Ovary (tissue), 10 donors: ENCODE measurements at places on chromosomes 6 and 20. TPM values are rescaled to one million over a fixed set of nuclear protein-coding genes. Genes with fewer than 3 reads are reported as not detected.

DNA sequence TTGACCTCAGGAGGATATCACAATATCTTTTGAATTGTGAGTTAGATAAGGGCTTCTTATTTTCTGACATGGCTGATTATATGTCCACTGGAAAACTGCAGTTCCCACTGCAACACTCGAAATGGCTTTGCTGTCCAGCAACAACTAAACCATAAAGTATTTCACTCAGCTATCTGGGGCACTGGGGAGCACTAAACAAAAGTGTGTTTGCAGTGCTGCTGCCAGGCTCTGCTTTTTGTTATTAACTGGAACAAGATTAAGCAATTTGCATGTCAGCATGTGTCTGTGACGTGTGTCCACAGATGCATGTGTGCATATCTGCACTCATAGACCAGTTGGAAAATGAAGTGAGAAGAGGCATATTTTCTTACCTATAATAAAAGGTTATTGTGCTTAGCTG, 107.8 kb upstream of the CCN2 start:
- peaks cover 9% of the 10 kb centered on the region for H3K4me1 ChIP-seq
- H3K27ac ChIP-seq: no peak overlapping the region
- H3K27me3 ChIP-seq: no peaks in the 10 kb centered on the region
- H3K36me3 ChIP-seq: no peaks in the 10 kb centered on the region
- DNase-seq: no peak
- H3K4me3 ChIP-seq: no peak overlapping the region

DNA sequence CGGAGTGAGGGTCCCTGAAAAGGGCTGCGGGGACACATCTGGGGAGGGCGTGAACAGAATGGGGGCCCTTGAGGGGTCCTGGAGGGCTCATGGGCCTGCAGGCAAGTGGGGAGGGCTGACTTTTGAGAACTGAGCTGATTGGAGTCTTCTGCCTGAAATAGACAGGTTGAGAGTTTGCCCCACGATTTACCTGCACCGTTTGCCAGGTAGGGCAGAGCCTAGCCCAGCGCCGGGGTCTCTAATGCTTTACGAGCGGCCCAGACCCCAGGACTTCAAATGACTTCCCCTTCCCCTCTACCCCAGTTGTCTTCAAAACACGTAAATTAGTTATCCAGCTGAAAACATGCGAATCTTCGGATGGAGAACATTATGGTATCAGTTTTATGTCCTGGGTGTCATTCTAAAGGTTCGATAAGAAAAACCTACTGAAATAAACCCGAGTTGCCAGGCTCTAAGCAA, 1.3 kb downstream of the PLCB1 start:
- no peaks in the 10 kb centered on the region for H3K27me3 ChIP-seq
- no peaks in the 10 kb centered on the region for H3K36me3 ChIP-seq
- H3K4me1 ChIP-seq: peaks cover 5% of the 10 kb centered on the region

GRCh38 chr6:11018225-11018624, 25.9 kb downstream of the ELOVL2 start:
- no peak overlapping the region for H3K4me3 ChIP-seq
- no peaks in the 10 kb centered on the region for H3K4me1 ChIP-seq
- no peak overlapping the region for H3K27ac ChIP-seq
- H3K36me3 ChIP-seq: no peaks in the 10 kb centered on the region
- no peak for DNase-seq
- no peaks in the 10 kb centered on the region for H3K27me3 ChIP-seq

Gene TULP1
- not detected for total RNA-seq

DNA sequence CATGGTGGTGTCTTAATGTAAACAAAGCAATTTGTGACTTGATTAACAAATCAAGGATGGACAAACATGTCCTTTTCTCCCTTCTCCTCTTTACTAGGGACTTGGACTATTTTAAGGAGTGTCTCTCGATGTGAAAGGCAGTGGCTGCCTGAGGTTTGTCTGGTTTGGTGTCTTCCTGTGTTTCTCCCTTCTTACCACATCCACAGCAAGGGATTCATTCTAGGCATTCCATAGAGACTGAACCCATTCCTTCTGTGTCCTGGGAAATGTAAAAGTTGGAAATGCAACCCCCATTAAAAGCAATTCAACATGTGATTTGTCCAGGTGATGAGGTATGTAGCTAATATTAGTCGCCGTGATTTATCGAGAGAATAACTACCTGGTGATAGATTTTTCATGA, 15.9 kb downstream of the NRN1 start:
- H3K27me3 ChIP-seq: no peaks in the 10 kb centered on the region
- no peaks in the 10 kb centered on the region for H3K4me1 ChIP-seq
- H3K27ac ChIP-seq: no peak overlapping the region

GRCh38 chr6:10520468-10520867, 683 bp upstream of the GCNT2 start:
- H3K36me3 ChIP-seq: no peaks in the 10 kb centered on the region
- H3K4me1 ChIP-seq: no peaks in the 10 kb centered on the region
- DNase-seq: no peak

- H3K27ac ChIP-seq: no peak overlapping the region
- H3K4me3 ChIP-seq: no peak overlapping the region
- no peak for DNase-seq
- H3K4me1 ChIP-seq: no peaks in the 10 kb centered on the region
- H3K27me3 ChIP-seq: no peaks in the 10 kb centered on the region
These were observed 44.5 kb downstream of the ATG5 start for GRCh38 chr6:106281088-106281487.

- H3K4me1 ChIP-seq: no peaks in the 10 kb centered on the region
- H3K27ac ChIP-seq: no peak overlapping the region
- no peaks in the 10 kb centered on the region for H3K27me3 ChIP-seq
- no peak overlapping the region for H3K4me3 ChIP-seq
- no peaks in the 10 kb centered on the region for H3K36me3 ChIP-seq
These were observed 71.4 kb downstream of the CEP57L1 start for GRCh38 chr6:109166673-109167072.

DNA sequence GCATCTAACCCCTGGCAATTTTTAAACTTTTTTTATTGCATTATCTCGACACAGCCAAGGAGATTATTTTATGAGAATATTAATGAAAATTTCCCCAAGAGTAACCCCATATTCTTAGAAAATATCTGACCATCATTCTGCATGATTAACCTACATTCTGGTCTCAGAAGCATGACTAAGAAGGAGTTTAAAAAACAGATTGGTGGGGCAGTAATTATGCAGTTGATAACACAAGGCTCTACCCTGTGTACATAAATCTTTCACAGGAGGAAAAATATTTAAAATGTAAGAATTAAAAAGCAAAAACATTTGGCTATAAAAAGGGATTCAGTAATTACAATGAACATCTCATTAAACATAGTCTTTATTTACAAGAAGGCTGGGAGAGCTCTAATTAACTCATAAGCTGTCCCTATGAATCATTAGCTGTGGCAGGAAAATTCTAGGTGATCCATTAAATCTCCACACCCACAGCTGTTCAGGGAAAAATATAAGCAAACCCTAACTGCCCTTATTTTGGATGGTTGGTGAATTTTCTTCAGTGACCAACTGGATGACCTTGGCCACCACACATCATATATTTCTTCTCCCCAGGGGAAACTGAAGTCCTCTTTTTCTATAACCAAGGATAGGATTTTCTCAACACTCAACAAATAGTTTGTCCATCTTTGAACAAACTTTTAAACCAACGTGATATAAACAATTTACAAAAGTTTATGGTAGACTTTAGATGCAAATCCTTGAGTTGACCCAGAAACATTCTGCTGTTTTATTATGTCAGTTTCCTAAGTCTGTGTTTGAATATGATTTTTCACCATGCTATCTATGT, 59.5 kb downstream of the PDE7B start:
- no peak overlapping the region for H3K4me3 ChIP-seq
- no peak overlapping the region for H3K27ac ChIP-seq
- H3K4me1 ChIP-seq: peaks cover 2% of the 10 kb centered on the region
- H3K27me3 ChIP-seq: no peaks in the 10 kb centered on the region
- no peaks in the 10 kb centered on the region for H3K36me3 ChIP-seq
- DNase-seq: no peak
